Glutamatergic neuron (in vitro differentiated cells): ENCODE measurements at places on chromosomes 2 and 18. TPM values are rescaled to one million over a fixed set of nuclear protein-coding genes. Genes with fewer than 3 reads are reported as not detected.

DNA sequence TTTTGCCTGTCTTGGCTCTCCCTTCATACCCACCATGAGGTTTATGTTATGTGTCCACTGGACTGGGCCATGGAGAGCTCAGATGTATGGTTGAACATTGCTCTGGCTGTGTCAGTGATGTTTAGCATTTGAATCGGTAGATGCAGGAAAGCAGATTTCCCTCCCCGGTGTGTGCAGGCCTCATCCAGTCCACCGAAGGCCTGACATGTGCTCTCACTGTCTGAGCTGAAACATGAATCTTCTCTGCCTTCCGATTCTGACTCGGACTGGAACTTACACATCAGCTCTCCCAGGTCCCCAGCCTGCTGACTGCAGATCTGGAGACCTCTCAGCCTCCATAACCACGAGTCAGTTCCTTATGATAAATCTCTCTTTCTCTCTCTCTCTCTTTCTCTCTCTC, 72.4 kb upstream of the SLC66A3 start:
- no peak for DNase-seq

Gene PROKR1
- total RNA-seq = 0.83 TPM

- DNase-seq = no peak
Observed at GRCh38 chr2:24821433-24821891, 28.2 kb downstream of the CENPO start.

GRCh38 chr2:158835431-158835830, 40.3 kb downstream of the DAPL1 start:
- DNase-seq = no peak

Gene ALLC
- total RNA-seq = not detected
